ENCODE measurements at places on chromosomes 6 and 20.

- no peak for DNase-seq
Measured at GRCh38 chr6:130937942-130938604, 110.9 kb downstream of the SMLR1 start.

- no peak for DNase-seq
Measured at GRCh38 chr20:1940581-1940980, 45.4 kb downstream of the SIRPA start.

GRCh38 chr6:26552640-26553188 lies 14.5 kb downstream of the HMGN4 start:
- DNase-seq, result no peak

DNA sequence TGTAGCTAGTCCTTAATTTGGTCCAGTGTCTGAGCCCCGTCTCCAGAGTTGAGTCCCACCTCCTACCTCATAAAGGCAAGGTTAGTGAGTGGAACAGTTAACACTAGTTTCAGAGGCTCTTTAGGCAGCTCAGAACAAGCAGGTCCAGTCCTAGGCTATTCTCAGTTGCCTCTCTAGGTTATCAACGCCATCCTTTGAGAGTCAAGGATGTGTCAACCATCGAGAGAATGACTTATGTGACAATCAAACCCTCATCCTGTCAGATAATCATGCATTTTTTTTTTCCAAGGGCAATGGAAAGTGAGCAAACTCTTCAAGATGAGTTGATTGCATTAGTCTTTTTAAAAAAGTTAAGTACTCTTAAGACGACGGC lies 64.0 kb upstream of the TXNDC5 start:
- no peak for DNase-seq

GRCh38 chr6:148179786-148180185 lies 162.9 kb upstream of the SASH1 start:
- DNase-seq, result peak; percentile 43

- no peak for DNase-seq
Measured at GRCh38 chr20:45163083-45163803, 11.5 kb upstream of the PI3 start.

DNA sequence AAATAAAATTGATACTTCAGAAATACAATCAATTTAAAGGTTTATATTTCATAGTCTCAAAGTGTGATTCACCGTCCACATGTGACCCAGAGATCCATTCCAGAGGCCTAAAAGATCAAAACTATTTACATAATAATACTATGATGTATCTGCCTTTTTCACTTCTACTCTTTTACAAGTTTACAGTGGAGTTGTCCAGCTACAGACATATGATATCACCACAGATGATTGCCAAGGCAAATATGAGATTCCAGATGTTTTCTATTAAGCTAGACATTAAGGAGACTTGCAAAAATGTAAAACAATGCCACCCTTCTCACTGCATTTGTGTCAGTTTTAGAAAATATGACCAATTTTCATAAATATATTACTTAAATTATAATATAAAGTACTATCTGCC lies 443.7 kb downstream of the GJA1 start:
- DNase-seq, result no peak

DNA sequence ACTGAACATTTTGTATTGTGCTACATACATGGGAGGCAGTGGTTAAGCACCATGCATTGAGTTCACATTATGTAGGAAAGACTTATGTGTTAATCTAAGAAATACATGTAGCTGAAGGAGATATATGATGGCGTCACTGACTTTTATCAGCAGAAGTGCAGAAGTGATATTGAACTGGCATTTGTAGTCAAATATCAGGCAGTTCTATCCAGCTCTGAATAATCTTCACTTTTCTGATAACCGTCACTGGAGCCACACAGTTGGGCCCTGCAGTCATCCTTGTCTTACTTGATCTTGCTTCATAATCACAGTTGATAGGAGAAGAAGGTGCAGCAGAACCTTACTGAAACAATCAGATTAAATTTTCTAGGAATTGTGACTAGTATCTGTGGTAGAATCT lies 26.4 kb downstream of the CRISP1 start:
- DNase-seq, result peak; percentile 80

GRCh38 chr6:151629791-151630190 lies 136.0 kb downstream of the CCDC170 start:
- no peak for DNase-seq

- DNase-seq, result no peak
Measured at GRCh38 chr6:157486572-157486971, 105.6 kb downstream of the ZDHHC14 start.

DNA sequence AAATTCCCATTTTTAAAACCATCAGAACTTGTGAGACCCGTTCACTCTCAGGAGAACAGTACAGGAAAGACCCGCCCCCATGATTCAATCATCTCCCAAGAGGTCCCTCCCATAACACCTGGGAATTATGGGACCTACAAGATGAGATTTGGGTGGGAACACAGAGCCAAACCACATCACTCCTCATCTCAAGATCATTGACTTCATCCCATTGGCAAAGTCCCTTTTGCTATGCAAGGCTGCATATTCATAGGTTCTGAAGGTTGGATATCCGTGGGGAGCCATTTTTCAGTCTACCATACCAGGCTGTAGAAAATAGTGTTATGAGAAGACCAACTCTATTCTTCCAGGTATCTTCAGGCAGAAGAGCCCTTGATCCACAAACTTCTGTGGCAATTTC lies 219.1 kb downstream of the DOK5 start:
- DNase-seq, result no peak

DNA sequence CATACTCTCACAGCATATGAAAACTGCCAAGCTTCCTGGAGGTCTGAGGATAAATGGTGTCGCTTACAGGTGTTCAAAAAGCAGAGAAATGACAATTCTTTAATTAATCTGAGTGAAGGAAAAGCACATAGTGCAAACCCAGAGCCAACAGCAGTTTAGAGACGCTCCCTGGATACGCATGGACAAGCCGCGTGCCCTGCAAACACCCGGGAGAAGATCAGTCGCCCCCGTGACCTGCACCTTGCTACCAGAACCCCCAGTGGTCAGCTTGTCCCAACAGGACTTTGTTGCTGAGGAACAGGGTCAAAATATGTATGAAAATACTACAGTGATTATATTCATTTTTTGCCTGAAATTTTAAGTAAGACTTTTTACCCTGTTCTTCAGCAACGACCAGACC lies 93.9 kb downstream of the PSMG4 start:
- DNase-seq, result no peak

- no peak for DNase-seq
Measured at GRCh38 chr6:15148356-15148946, 97.4 kb upstream of the JARID2 start.

DNA sequence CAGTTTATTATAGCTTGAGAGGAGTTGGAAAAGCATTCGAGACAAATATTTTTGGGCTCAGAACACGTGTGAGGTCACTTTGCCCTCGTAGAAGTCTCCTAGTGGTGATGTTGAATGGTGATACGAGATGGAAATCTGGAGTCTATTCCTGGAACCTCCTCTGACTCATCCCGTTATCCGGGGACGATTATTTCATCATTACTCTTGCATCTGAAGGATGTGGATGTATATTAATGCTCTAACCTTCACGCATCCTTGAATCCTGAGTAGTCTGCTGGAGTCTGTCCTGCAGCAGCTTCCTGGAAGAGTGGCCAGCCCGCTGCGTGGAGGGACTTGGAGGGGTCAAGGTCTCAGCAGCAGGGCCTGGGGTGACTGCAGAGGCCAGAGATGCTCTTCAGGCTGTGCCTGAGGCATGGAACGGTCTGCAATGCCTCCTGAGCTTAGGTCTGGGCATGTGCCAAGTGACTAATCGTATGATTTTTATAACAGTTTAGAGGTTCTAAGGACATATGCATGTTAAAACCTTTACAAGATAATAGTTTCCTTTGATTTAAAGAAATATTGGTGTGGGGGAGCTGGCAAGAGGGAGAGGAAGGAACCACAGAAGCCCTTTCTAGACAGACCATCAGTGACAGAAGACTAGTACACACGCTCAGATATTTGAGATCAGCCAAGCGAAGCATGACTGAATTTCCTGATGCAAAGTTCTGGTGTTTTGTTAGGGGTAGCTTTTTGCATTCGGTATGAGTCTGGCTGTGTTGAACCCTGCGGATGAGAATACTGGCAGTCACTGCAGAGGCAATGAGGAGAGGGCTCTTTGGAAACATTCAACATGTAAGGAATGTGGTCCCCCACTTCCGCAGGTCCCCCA lies 400.2 kb downstream of the QKI start:
- no peak for DNase-seq

DNA sequence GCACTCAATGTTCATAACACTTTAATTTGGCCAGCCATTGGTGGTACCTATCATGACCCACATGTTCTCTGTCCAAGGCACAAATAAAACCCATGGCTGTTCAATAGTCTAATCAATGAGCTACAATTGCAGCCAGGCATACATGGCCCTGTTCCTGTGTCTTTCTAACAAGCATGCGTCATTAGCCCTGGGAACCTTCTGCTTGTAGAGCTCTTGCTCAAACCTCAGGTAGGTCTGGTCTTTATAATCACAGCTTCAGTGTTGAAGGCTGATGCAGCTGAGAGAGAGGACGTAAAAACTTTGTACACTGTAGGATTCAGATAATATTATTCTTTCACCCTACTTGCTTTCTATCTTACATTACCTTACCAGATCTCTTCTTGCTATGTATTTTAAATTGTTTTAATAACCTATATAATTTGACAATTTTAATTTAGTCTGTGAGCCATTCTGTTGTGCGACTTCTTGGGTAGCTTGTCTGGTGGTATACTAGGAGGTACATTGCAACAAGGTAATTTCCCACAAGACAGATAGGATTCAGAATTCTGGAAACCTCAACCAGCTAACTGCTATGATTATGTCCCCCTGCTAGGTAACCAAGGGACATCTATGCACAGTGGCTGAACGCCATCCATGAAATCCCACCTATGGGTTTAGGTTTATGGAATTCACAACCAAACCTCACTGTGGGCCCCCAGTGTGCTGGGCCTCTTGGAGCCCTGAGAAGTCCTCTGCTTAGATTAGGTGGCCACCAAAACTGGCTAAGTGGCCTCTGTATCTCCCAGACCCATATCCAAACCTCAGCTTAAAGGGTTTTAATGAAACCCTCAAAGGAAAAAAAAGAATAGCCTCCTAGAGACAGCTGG lies 55.4 kb upstream of the RIPOR2 start:
- DNase-seq, result no peak

DNA sequence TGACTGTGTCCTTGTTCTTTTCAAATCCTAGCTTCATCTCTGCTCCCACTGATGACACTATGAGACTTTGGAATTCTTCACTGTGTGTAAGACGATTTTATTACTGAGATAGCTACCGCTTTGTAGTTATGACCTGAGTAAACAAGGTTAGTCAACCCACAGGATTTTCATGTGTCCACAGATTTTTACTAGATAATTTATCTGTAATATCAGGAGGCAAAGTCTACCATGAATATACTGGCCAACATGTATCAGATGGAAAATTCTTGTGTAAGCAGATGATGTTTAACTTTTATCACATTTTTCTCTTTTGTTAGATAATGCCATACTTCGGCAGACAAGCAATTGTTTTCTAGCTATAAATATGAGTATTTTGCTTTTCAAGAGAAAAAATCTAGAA lies 119.8 kb downstream of the SGK1 start:
- DNase-seq, result no peak

GRCh38 chr20:2421247-2421646 lies 40.5 kb downstream of the TGM6 start:
- no peak for DNase-seq

DNA sequence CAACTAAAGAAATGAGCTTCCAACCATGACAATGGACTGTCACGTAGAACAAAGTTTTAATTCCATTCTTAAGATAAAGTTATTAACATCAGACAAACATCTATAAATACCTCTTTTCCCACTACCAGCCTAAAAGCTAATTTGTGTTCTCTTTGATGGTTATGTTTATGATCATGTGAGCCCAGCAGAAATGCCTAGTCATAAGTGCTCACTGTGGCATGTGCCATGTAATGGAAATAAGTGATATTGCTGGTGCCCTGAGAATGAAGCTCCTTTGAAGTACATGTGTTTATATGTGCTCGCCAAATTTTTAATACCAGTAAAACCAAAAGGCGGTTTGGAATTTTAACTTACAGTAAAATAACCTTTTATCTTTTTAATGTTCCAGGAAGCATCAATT lies 205.8 kb downstream of the ISM1 start:
- peak; percentile 16 for DNase-seq

DNA sequence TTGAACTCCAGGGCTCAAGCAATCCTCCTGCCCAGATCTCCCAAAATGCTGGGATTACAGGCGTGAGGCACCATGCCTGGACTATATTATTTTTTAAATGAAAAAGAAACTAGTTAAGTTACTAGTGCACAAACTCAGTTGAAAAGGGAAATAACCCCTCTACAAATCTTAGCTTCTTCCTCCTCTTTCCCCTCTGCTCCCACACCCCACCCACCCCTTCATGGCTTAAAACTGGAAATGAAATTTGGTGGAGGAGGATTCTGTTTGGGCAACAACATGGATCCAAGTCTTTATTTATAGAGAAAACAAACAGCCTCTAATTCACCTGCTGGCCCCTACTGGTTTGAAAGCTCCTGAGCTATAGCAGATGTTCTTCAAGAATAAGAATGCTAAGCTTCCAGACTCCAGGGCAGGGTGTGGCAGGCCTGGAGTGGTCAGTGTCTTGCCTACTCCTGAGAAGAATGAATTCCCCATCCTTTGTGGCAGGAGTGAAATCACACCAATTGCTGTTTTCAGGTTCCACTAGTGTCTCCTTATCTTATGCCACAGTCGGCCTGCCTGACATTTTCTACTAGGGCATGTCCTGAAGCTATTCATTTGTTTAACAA lies 73.5 kb downstream of the ZFP64 start:
- DNase-seq, result no peak

Measured in OCI-M1 (cell line).